Activated CD8-positive, alpha-beta T cell treated with anti-CD3 and anti-CD28 coated beads, Interleukin-2, amount 10 ng/mL, durations not matched to agents 7 days and 5 days (primary cell): ENCODE measurements at places on chromosomes 7 and 10. TPM values are rescaled to one million over a fixed set of nuclear protein-coding genes. Genes with fewer than 3 reads are reported as not detected.

Gene STX1A
- 10.6 TPM for total RNA-seq

Gene SPDYE16
- total RNA-seq, result 0.16 TPM

DNA sequence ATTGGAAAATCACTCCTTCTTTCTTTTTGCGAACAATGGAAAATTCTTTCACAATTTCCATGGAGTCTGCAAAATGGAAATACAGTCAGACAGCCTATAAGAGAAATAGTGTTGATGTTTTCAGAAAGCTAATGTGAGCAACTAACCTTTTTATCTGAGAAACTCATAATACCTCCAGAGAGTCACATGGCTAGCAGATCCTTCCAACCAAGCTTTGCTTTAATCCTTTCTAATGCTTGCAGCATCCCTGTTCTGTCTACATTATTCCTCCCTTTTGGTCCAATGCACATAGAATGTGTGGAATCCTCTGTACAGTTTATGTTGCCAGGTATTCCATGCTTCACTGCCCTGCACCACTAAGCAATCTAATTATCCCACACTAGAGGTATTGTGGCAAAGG, 717.5 kb upstream of the LRRN3 start:
- no peak overlapping the region for H3K27ac ChIP-seq
- no peaks in the 10 kb centered on the region for H3K4me1 ChIP-seq
- no peaks in the 10 kb centered on the region for H3K36me3 ChIP-seq
- no peak overlapping the region for H3K4me3 ChIP-seq
- no peaks in the 10 kb centered on the region for H3K27me3 ChIP-seq

- peaks cover 67% of the 10 kb centered on the region for H3K27me3 ChIP-seq
- H3K4me3 ChIP-seq, result no peak overlapping the region
- H3K27ac ChIP-seq, result no peak overlapping the region
- H3K36me3 ChIP-seq, result no peaks in the 10 kb centered on the region
These were observed 55.0 kb upstream of the LBX1 start for GRCh38 chr10:101284101-101284743.

DNA sequence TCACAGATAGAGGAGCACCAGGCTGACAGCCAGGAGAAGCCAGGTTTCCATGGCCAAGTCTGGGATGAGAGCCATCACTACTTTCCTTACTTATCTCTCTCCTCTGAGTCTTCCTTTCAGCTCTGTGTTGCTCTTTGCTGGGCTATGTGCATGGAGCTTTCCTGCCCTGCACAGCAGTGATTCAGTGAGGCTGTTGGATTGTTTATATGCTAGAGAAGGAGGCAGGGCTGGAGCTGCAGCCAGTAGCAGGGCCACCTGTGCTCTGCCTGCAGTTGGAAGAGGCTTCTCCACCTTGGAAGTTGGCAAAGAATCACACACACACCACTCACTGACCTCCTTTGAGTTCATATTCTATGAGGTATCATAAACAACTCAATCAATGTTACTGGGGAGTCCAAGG, at the start of gene CYP3A4:
TSS of gene CYP3A4 (minus strand) at position 178 of the 400 bp plus-strand sequence. CDS start at position 75, 103 bp downstream.
- H3K4me3 ChIP-seq, result no peak within 1 kb of the TSS
- DNase-seq, result no peak
- H3K36me3 ChIP-seq, result no peaks in the 10 kb centered on the region
- H3K27me3 ChIP-seq, result peaks cover 8% of the 10 kb centered on the region

DNA sequence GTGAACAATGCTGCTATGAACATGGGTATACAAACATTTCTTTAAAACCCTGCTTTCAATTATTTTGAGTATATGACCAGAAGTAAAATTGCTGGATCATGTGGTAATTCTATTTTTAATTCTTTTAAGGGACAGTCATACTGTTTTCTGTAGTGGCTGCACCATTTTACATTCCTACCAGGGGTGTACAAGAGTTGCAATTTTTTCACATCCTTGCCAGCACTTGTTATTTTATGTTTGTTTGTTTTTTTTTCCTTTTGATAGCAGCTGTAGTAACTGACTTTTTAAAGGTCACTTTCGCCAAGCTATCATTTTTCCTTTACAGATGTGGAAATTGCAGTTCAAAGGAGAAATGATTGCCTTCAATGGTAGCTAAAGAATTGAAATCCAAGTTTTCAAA, 99.5 kb downstream of the GPR85 start:
- no peak overlapping the region for H3K4me3 ChIP-seq
- no peak overlapping the region for H3K27ac ChIP-seq
- H3K4me1 ChIP-seq, result no peaks in the 10 kb centered on the region
- no peaks in the 10 kb centered on the region for H3K36me3 ChIP-seq

GRCh38 chr7:103011650-103012049, 62.9 kb downstream of the FBXL13 start:
- no peaks in the 10 kb centered on the region for H3K4me1 ChIP-seq
- no peak for DNase-seq
- H3K4me3 ChIP-seq, result no peak overlapping the region
- H3K27ac ChIP-seq, result no peak overlapping the region
- H3K27me3 ChIP-seq, result no peaks in the 10 kb centered on the region
- no peaks in the 10 kb centered on the region for H3K36me3 ChIP-seq
